Stimulated activated naive CD4-positive, alpha-beta T cell (primary cell): ENCODE measurements at places on chromosomes 5 and 9.

- DNase-seq: no peak
Observed at GRCh38 chr5:6029811-6030271, 348.5 kb downstream of the MED10 start.

DNA sequence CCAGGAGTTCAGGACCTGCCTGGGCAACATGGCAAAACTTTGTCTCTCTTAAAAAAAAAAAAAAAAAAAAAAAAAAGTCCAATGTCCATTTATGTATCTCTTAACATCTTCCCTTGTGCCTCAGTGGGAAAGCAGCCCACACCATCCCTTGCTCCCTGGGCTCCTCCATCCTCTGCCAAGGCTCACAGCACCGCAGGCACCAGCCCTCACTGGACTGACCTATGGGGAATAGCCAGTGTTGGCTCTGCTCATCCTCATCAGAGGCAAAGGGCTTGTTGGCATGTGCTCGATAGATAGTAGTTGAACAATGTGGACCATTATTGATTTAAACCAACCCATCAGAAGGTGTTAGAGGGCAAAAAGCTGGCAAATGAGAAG lies 61.8 kb upstream of the LRRTM2 start:
- no peak for DNase-seq

GRCh38 chr9:21653091-21653490 lies 149.3 kb upstream of the MTAP start:
- no peak for DNase-seq

DNA sequence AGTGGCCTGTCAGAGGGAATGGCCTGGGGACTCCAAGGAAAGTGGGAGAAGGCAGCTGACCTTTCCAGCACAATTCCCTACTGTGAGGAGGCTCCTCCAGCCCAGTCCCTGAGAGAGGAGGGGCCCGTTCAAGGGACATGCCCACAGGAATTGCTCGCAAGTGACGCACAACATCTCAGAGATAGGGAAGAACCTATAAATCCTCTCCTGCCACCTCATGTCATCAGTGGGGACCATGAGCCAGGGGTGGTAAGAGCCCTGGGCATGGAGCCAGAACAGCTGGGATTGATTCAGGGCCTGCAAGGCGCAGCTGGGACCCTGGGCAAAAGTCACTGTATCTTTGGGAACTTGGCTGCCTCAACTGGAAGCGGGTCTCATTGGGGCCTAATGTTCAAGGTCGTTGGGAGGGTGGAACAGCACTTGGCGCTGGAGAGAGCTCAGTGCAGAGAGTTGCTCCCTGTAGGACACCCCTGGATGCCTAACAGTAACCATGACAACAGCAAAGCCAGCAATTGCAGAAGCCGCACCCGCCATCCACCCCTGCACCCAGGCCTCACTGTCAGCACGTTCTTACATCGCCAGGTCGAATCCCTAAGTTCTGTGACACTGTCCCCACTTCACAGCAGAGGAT lies 41.3 kb upstream of the ORM1 start:
- DNase-seq: no peak

DNA sequence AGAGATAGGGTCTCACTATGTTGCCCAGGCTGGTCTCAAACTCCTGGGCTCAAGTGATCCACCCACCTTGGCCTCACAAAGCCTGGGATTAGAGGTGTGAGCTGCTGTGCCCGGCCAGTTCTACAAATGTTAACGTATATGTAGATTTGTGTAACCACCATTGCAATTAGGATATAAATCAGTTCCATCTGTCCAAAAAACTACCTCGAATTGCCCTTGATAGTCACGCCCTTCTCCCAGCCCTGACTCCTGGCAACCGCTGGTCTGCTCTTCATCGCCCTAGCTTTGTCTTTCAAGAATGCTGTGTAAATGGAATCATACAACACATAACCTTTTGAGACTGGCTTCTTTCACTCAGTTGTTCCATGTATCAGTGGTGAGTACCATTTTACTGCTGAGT lies 46.1 kb upstream of the PPARGC1B start:
- DNase-seq: no peak

DNA sequence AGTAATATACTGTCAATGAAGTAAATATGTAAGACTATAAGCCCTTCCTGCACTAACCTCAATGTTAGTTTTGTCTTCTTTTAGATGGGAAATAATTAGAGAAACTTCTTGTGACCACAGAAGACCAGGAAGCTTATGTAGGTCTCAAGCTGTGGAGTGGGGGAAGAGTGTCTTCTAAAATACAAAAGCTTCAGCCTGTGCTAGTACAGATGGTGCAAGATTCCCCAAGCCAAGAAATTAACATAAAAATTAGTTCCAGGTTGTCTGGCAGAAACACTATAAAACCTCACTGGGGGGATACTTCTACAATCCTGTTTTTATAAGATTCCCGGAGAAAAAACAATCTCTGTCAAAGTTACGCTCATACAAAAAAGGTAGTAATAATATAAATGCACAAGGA lies 103.6 kb downstream of the FNBP1 start:
- DNase-seq: no peak

DNA sequence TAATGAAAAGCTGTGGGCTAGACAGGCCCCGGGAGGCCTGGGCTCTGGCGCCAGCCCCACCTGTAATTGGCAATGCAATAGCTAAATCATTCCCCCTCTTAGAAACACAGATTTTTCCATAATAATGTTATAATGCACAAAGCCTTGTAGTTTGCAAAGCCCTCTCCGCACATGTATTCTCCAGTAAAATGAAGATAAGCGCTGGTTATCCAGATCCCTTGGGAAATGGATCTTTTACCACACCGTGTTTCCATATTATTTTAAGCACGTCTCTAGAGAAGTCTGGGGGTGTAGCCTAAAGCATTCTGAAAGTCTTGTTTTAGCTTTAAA lies 1.1 kb upstream of the APBA1 start:
- no peak for DNase-seq
